ENCODE measurements at places on chromosomes 3 and 15.
A peak's percentile ranks its signal among the peaks of the same experiment; 100 is the strongest.

DNA sequence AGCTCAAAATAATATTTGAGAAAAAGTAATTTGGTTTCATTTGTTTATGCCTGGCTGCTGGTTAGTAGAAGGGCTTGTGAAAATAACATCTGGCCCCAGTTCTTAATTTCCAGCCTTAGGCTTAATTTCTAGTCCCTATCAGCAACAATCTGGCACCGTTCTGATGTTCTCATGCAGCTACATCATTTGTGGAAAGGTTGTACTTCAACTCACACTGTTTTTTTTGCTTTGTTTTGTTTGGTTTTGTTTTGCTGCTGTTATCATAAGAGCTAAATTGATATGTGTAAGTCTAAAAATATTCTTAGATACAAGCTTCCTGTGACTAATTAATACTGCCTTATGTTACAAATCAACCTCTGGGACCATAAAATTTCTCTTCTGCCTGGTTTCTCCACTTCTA is 8.9 kb downstream of the CPA3 start:
- DNase-seq: no peak

- DNase-seq: no peak
Observed at GRCh38 chr15:43723151-43723550, 23.1 kb upstream of the PDIA3 start.

DNA sequence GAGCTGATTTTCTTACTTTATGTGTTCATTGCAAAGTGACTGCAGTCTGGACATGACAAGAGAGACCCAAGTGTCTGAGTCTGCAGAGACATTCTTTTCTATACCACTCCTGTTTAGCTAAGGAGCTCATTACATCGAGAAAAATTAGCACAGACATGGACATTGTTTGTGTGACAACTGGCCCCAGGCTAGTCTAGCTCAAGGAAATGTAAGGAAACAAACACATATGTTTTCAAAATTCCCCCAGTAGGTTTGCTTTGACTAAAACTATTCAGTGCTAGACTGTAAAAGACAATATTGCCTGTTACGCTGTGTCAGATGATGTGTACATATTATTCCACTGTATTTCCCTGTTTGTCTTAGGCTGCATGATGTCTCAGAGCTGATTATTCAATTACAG is 40.9 kb downstream of the TPRG1 start:
- no peak for DNase-seq

DNA sequence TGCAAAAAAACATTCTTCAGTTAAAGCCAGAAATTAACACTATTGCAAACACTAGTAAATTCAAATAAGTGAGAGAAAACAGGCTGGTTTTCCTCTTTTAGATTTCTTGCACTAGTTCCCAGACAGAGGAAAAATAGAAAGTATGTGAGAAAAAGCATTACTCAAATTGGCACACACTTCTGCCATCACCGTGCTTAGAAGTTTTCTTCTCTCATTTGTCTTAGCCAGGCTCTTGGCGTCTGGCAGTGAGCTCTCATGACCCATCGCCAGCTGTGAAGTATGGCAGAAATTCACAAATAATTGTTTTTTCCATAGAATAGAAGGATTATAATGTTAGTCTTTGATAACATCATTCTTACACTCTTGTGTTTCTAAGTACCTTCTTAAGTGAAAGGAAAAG is 515.9 kb downstream of the GBE1 start:
- DNase-seq: no peak

- DNase-seq: no peak
Observed at GRCh38 chr3:191985691-191986090, 524.7 kb downstream of the PYDC2 start.

GRCh38 chr15:49675041-49675440 is 54.2 kb downstream of the DTWD1 start:
- DNase-seq: no peak

DNA sequence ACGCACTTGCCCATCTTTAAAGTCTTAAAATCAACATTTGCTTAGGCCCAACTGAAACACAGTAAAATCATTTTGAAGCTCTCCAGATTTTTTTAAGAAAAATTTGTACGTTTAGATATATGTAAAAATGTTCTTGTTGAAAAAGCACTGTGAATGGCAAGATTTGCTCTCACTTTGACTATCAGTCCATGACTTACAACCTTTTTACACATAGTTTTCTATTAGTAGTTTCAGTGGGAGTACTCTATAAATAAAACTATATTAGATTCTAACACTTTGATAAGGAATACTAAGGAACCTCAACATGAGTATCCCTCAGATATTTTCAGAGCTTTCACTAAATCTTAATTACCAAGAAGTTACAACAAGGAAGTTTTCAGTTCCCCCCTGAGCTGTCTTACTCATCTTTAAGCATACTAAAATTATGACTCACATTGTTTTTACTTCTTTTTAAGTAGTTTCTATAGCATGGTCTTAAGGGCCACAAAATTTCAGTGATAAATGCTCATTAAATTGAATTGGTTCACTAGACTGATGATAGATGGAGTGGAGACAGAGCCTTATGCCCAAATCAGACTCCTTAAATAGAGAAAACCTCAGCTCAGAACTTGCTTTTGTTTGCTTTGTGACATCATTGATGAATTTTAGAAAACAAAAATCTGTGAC is 31.6 kb upstream of the RAP2B start:
- DNase-seq: no peak

GRCh38 chr15:28128031-28128430 is 28.9 kb upstream of the OCA2 start:
- no peak for DNase-seq

DNA sequence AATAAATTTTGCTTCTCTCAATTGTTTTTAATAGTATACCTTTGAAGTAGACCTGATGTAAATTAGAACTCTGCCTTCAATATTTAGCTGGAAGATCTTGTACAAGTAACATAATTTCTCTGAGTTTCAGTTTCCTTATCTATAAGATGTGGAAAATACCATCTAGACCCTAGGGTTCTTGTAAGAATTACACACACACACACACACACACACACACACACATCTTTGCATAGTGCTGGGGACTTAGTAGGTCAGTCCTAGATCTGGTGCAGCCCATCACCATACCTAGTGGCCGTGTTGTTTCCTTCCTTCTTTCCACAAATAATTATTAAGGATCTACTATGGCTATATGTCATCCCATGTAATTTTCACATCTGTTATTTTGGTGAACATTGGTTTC is 11.0 kb downstream of the TRAT1 start:
- DNase-seq: no peak

GRCh38 chr15:67024998-67025368 is 40.4 kb upstream of the SMAD3 start:
- no peak for DNase-seq

DNA sequence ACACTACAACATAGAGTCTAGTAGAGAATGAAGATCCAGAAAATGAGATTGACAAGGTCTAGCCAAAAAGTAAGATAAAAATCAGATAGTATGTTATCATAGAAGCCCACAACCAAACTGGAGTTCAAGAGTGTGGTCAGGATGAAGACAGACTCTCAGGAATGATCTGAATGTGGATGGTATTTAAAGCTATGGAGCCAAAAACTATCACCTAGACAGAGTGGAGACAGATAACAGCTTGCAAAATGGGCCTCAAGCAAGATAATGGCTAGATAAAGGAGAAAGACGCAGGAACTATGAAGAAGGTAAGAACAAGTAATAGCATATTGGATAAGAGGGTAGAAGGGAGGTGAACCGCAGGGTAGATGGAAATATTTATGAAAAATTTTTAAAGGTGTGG is 35.4 kb downstream of the ZMAT3 start:
- DNase-seq: no peak

GRCh38 chr3:50572158-50572557 is 2.8 kb downstream of the HEMK1 start:
- DNase-seq: peak; percentile 59

- no peak for DNase-seq
Observed at GRCh38 chr15:43552986-43553385, 35.6 kb downstream of the MAP1A start.

DNA sequence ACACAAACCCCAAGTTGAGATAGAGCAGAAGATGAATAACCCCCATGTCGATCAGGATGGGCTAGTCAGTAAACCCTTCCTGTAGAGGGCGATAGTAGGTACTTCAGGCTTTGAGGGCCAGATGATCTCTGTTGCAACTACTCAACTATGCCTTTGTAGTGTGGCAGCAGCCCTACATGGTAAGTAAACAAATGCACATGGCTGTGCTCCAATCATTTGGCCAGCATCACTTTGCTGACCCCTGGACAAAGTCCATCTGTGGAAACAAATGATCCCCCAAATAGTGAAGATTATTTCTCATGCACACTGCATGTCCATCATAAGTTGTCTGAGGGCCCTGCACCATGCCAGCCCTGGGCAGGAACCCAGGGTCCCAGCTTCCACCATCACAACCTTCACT is 402.2 kb upstream of the PROK2 start:
- DNase-seq: no peak

DNA sequence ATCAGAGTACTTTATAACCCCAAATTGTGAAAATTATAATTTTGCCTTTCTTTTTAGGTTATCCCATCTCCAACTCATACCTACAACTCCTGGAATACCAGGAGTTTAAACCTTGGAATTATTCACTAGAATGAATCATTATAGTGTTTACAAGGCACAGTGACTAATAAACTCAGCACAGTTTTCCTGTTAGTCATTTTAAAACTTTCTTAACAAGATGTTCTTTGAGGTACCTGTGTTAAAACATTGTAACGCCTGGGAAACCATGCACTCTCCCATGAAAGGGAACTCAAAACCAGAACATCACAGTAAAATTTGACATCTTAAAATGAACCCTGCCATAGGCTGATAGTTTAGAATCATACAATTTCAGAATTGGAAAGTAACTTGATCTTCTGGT is 132.4 kb upstream of the OSTN start:
- DNase-seq: no peak

DNA sequence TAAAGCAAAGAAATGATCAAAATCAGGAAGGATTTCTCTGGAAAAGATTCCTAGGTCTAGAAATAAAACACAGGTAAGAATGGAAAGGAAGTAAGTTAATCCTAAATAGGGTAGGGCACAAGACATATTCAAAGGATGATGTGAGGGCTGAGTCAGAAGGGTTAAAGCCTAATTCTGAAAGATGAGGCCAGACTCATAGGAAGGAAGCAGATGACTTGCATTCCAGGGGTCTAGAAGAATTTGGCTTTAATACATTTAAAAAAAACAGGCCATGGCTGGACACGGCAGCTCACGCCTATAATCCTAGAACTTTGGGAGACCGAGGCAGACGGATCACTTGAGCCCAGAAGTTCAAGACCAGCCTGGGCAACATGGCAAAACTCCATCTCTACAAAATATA is 3.2 kb downstream of the SSR3 start:
- DNase-seq: no peak

DNA sequence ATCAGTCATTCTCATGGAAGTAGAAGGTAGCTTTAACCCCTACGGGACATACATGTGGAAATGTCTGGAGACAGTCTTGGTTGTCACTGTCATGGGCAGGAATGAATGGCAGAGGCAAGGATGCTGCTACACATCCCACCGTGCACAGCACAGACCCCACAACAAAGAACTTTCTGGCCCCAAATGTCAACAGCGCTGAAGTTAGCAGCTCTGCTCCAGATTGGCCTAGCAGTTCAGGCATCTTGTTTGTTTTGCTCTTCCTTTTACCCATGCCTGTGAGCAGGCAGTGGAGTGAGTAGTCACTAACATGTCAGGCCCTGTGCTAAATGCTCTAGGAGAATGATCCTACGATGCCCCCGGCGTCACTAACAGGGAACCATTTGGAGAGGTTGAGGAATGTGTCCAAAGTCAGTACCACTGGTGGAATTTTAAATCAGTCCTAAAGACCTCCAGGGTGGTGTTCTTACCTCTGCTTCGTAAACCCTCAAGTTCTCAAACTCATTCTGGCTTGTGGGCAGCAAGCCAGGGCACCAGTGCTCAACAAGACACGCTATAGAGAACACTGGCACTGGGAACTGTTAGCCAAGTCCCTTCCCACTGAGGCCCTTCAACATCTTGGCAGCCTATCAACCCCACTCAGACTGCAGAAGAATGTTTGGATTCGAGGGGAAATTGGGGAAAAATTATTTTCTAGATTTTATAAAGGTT is 142.2 kb downstream of the FOXP1 start:
- no peak for DNase-seq

GRCh38 chr3:11523572-11524101 is 120.1 kb downstream of the VGLL4 start:
- no peak for DNase-seq
